Activated T-helper 1 cell treated with anti-CD3 and anti-CD28 coated beads, Interleukin-2, amount 50 U/mL, for 16 hours (primary cell): ENCODE measurements at places on chromosomes 3 and 15.

DNA sequence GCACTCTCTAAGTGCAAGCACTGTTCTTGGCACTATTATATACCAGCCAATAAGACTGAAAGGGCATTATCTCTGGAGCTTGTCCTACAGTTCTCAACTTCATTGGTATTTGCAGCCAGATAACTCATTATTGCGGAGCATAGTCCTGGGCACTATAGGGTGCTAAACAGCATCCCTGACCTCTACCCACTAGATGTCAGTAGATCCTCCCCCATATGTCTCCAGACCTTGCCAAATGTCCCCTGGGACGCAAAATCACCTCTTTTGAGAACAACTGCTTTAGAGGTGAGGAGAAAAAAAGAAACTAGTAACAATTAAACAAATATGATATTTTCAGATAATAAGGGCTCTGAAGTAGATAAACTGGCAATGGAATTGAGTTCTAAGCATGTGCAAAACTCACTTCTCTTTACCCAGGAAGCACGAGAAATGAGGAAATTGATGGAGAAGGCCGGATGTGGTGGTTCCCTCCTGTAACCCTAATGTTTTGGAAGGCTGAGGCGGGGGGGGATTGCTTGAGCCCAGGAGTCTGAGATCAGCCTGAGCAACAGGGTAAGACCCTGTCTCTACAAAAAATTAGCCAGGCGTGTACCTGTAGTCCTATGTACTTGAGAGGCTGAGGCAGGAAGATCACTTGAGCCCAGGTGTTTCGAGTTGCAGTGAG is 61.4 kb downstream of the FRMD4B start:
- DNase-seq = no peak

DNA sequence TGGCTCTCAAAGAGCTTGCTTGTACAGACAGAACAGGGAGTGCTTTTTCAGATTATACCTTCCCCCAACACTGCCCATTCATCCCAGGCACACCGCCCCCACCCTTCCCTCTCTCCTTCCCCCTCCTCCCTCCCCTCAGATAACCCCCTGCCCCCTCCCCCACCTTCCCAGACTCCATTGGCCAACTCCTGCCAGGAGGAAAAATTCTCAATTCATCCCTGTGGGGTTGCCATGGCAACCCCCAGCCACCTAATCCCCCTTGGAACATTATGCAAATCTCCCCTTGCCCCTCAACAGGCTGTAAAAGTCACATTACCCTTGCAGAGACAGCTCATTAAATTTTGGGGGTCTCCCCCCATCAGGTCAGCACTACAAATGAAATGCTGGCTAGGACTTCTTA is 14.3 kb downstream of the TLE3 start:
- no peak for DNase-seq

DNA sequence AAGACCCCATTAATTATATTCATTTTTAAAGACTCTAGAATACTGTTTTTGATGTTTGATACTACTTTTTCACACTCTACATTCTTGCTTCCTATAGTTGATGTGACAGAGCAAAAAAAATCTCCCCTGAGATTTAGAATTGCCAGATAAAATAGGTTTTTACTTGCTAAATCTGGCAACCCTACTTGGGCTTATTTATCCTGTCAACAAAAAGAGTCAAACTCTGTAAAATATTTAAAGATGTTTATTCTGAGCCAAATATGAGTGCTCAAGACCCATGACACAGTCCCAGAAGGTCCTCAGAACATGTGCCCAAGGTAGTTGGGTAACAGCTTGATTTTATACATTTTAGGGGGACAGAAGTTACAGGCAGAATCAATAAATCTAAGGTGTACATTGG is 72.3 kb downstream of the DAPK2 start:
- DNase-seq = no peak

DNA sequence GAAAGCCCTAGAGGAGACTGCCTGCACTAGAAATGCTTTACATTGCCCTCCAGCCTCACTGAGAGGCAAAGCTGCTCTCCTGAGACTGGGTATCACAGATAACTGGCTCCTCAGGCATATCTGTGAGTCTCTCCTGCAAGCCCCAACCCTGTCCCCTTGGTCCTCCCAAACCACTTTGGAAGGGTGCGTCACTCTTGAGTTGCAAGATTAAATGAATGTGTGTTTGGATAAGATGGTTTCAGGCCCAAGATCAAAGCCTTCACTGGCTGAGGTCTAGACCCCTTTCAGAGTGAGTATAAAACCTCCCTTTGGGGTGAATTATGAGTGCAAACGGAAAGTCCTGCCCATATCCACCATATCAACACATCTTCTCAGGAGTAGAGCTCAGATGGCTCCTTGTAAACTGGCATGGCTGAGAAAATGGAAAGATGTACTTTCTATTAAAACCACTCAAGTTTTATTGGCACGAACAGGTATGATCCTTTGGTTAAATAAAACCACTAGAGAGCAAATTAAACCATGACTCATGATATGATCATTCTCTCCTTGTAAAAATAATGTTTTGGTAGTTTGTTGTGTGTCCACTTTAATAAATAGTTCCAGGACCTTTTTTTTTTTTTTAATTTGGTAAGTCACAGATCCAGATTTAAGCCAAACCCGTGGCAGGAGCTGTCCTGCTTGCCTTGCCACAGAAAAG is 164.0 kb downstream of the CHST2 start:
- DNase-seq = no peak

DNA sequence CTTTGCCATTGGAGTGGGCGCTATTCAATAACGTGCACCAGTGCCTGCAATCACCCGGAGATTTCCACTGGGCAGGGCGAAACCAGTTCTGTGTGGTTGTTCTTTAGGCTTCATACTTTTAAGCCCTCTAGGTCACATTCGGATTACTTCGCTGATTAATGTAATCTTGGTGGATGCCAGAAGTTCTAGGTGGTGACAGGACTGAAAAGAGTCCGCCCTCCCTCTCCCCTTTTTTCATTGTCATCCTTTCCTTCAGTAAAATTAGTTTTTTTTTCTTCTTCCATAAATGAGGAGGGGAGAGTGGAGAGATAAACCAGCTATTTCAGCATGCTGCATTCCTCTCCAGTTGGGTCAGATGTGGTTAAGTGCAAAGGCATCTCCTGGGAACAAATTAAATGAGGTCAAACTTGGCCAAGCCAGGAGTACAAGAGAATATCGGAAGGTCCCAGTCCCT is 2.3 kb upstream of the SLC2A2 start:
- DNase-seq = no peak

GRCh38 chr3:149934524-149934923 is 36.2 kb downstream of the PFN2 start:
- no peak for DNase-seq

DNA sequence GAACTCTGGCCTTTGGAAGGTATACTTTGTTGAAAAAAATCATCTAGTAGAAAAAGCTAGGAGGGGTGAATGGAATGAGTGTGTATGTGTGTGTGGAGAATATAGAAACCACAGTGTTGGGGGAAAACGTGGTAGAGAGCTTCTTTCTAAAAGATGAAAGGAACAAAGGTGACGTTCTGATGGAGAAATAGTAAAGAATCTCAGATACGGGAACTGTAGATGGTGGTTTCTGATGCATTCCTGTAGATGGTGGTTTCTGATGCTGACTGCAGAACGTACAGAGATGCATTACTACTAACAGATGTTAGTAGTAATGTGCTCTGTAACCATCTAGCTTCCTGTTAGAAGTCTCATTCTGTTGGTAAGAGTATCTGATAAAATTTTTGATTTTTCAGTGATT is 60.2 kb downstream of the VPS8 start:
- no peak for DNase-seq

DNA sequence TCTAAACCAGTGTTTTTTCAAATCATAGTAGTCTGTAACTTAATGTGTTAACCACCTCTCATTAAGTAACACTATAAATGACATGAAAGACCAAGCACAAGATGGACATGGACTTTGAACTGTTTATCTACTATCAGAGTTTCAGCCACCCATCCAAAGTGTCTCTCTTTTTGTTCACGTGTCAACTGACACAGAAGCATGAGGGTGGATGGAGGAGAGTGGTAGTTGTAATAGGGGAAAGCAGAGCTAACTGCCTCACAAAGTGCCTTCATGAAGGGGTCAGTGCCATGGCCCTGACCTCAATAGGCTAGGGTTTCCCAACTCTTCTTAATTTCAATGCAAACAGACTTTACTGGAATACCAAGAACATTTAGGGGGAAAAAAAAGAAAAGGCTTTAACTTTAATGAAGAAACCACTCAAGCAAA is 32.1 kb upstream of the TRPM7 start:
- DNase-seq = no peak

GRCh38 chr3:117400303-117400702 is 690.7 kb downstream of the TUSC7 start:
- no peak for DNase-seq

DNA sequence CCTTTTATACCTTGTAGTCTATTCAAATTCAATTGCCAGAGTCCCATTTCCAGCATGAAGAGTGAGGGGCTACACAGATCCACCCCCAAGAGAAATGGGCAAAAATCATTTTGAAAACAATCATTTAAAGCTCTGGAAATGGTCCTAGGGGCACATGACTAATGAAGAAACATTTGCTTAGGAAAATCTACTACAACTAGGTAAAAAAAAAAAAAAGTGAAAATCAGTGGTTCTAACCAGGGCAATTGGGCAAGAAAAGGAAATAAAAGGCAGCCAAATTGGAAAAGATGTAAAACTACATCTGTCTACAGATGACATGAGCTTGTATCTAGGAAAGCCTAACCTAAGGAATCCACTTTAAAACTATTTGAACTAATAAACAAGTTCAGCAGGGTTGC is 9.4 kb downstream of the IMPG2 start:
- DNase-seq = no peak

GRCh38 chr3:81375921-81376320 is 385.5 kb downstream of the GBE1 start:
- no peak for DNase-seq

- no peak for DNase-seq
These were observed 138.6 kb downstream of the LSAMP start for GRCh38 chr3:116306720-116307119.

DNA sequence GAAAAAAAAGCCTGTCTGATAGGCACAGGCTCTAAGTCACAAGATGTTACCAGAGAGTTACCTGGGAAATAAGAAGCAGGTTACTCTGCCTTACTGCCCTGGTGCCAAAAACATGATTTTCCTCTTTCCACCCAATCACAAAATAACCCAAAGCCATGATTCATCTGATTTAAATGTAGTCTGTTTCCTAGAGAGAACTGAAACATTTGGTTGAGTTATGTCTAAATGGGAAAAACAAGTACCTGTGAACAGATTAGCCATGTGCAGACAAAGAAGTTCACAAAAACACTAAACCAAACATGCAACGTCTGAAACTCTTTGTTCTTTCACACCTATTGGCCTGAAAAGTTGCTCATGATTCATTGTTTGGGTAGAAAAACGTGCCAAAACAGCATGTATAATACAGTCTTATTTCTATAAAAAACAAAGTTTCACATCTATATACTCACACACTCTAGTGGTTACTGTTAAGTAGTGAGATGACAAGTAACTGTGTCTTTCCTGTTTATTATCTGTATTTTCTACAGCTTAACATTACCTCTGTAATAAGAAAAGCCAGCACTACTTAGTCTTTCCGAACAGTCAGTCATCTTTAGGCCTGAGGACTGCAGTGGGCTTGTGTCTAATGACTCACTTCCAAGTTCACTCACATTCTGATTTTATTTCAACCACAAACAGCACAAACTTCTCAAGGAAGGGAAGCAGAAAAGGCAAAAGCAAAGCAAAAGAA is 30.2 kb downstream of the FAM174B start:
- no peak for DNase-seq

DNA sequence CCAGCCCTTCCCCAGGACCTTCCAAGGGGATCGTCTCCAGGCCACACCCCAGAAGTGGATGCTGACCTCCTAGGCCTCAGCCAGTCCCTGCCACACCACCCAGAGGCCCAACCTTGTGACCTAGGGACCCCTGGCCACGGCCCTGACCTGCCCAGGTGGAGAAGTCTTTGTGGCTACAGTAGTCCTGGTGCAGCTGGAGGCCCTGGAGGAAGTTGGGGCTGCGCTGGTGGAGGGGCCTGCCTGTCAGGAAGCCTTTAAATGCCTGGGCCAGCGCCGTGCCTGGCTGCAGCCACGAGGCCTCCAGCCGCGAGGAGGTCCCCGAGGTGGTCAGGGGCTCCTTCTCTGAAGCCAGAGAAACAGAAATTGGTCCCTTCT is 23.4 kb downstream of the PLA2G4D start:
- no peak for DNase-seq

GRCh38 chr15:95990833-95991232 is 339.7 kb upstream of the NR2F2 start:
- no peak for DNase-seq

DNA sequence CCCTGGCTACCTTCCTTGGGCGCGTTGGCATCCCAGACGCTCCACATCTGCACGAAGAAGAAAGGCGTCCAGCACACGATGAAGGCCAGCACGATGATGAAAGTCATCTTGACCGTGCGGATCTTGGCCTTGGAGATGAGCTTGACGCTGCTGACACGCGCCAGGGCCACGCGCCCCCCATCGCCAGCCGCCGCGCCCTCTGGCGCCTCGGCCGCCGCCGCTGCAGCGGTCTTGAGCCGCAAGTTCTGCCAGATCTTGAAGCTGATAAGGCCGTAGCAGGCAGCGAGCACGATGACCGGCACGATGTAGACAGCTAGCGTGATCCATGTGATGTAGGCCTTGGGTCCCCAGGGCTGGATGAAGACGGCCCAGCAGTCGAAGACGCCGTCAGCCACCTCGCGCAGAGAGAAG is 2.2 kb downstream of the OXTR start:
- no peak for DNase-seq

DNA sequence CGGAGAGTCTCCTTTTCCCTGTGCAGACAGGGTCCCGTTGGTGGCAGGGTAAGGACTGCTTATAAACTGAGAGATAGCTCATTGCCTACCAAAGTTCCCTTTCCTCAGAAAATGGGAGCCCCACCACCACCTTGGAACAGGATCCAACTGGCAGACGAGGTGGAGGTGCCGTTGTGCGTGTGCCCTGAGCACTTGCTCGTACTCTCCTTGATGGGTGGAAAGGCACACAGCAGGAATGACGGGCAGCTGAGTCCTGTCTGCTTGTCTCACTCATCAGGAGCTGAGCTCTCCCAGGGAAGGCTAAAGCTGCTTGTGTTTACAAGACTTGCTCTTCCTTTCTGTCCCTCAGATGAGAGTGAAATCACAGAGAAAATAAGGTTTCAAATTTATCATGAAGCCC is 60.7 kb downstream of the B3GNT5 start:
- DNase-seq = no peak

- no peak for DNase-seq
These were observed 584 bp downstream of the RPS17 start for GRCh38 chr15:82539691-82540054.

GRCh38 chr15:78625606-78626280 is 4.9 kb upstream of the CHRNA3 start:
- DNase-seq = no peak

- no peak for DNase-seq
These were observed 170.6 kb upstream of the GOLIM4 start for GRCh38 chr3:168266335-168266734.

GRCh38 chr3:179801856-179802255 is 149.0 kb downstream of the USP13 start:
- DNase-seq = no peak

- DNase-seq = no peak
These were observed 14.5 kb downstream of the NCEH1 start for GRCh38 chr3:172696357-172696756.

- DNase-seq = no peak
These were observed 183.5 kb upstream of the EOMES start for GRCh38 chr3:27905625-27906024.

GRCh38 chr3:19559724-19560442 is 374.1 kb downstream of the EFHB start:
- DNase-seq = no peak
